ENCODE measurements at places on chromosomes 1 and 21.
A peak's percentile ranks its signal among the peaks of the same experiment; 100 is the strongest.

DNA sequence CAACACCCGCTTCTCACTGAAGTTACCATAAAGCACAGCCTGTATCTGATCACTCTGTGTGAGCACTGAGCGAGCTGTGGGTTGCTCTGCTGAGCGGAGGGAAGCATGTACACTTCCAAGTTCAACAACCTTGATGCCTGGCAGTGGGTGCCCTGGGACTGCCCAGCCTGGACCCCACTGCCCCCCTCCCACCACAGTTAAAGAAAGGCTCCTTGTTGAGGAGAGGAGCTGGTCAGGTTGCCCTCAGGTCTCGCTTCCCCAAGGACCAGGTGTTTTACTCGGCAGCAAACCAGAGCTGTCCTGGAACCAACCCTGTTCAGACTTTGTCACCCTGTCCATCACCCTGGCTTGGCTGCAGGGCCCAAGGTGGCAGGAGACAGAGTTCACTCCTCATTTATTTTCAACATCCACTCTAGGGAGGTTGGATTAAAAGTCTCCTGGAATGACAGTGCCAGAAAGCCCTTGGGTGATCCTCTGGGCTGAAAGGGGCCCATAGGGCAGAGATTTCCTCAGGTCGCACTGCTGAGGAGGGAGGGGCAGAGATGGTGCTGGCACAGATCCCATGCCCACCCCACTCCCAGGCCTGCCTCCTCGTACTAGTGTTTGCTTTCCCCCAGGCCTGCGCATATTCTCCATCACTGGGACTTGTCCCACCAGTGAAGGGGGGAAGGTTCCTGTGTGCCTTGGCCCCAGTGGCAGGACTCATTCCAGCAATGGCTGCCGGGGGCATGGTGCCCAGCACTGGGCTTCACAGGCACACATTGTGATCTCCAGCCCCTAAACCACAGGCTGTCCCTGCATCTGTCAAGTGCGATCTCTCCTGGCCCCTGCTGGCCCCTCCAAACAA is 101.7 kb downstream of the TRABD2B start:
- DNase-seq = no peak

DNA sequence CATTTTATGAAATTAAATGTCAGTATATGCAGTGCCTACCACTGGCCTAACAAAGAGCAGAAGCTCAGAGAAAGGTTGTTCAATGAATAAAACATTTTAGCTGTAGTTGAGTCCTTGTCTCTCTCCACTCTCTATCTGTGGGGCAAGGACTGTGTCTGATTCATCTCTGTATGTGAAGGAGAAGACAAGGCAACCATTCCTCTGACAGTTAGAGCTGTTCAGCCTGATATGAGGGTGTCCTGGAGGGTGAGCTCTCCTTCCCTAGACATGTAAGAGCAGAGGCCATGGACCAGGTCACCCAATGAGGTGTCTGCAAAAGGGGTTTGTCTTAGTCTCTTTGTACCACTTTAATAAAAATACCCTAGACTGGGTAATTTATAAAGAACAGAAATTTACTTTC is 4.5 kb upstream of the PDZK1IP1 start:
- no peak for DNase-seq

DNA sequence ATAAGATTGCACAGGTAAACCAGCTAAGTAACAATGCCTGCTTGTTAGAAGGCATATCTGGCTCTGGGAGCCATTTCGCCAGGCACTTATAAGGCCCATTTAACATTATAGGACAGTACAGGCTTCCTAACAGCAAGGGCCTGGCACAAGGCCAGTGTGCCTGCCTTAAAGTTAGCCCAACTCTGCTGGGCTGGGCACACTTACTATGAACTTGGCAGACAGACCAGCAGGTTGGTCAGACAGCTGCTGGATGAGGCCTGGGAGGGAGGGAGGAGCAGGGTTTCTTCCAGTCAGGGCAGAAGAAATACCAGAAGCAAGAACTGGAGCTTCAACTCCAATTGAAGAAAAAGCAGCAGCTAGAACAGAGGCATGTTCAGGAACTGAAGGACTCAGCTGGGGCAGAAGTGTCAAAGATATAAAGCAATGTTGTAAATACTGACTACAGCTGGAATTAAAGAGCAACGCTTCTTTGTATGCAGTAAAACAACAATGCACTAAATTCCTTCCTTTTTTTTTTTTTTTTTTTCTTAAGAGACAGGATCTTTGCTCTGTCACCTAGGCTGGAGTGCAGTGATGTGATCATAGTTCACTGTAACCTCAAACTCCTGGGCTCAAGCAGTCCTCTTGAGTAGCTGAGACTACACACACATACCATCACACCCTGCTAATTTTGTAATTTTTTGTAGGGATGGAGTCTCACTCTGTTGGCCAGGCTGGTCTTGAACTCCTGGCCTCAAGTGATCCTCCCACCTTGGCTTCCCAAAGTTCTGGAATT is 4.9 kb downstream of the CACHD1 start:
- DNase-seq = no peak

DNA sequence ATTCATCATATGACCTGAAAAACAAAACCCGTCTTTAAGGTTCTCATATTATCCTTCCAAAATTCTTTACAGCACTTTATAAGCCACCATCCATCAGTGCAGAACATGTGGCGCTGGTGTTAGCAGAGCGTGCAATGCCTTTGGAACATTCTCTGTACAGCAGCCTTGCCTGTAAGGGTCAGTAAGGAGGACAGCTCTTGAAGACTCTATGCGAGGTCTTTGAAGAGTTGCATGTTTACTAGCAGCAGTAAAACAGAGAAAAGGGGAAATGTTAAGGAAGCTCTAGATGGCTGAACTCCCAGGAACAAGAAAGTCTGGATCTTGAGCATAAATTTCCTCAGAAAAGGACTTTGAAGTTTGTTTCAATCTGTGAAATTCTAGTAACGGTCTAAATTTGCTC is 365.6 kb downstream of the DUSP10 start:
- DNase-seq = no peak

- no peak for DNase-seq
These were observed 49.9 kb downstream of the BACE2 start for GRCh38 chr21:41217671-41218385.

DNA sequence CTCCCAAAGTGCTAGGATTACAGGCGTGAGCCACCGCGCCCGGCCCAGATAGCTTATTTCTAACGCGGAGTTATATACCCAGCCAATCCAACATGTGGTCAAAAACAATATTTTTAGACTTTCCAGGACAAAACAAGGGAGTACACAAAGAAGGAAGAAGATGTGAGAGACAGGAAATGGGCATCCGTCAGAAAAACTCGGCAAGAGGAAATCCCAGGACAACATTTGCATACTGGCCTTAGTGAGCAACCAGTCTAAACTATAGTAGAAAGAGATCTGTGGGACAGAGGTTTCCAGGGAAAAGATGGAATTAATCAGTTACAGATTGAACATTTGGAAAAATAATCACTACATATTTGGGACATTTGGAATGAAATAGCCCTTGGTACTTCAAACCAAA is 11.4 kb downstream of the ARMH1 start:
- DNase-seq = no peak

- DNase-seq = no peak
These were observed 58.7 kb downstream of the NENF start for GRCh38 chr1:212491454-212491853.

DNA sequence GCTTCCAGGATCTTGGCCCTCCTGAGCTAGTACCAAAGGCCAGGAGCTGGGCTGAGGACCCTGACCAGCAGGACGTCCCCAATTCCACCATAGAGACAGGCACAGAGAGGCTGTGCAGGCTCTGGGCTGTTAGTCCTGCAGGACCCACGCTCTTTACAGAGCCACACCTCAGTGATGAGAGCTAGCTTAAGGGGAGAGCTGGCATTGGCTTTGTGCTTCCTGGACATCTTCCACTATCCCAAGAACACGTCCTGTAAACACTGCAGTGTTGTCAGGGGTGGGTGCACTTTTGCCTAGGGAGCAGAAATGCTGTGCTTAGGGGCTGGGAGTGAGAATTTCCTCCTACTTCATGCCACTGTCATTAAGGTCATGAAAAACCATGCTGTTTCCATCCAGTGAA is 91.7 kb upstream of the EDN2 start:
- DNase-seq = no peak

DNA sequence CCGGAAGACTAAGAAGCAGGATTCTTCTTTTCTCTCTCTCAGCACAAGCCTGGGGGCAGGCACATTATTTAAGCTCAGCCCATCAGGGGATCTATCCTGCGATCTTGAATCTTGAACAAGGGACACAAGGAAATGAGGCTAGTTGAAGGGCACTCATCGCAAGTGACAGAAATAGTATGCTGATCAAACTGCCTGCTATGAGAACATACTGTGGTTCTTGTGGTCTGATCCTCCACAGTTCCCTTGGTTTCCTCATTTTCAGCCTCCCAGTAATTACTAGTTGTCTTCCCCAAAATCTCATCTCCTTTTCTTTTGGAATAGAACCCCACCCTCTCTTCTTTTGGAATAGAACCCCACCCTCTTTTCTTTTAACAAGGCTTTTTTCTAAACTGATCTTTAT is 6.5 kb downstream of the ANKRD45 start:
- no peak for DNase-seq

DNA sequence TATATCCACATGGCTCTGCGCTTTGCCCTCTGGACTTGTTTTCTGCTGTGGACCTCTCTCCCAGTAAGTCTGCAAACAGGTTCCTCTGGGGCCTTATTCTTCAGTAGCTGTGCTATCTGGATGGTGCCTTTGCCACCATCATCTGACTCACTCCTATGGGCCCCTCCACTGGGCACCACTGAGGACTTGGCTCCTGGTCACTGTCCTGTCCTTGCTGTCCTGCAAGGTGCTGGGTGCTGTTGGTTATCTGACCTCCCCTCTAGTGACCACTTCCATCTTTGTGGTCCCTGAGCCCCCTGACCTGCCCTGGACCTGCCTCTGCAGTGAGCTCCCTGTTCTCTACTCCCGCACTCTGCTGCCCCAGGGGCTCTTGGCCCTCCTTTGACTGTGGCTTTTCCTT is 6.7 kb downstream of the CNIH3 start:
- DNase-seq = no peak

- peak; percentile 19 for DNase-seq
These were observed 7.8 kb downstream of the UBIAD1 start for GRCh38 chr1:11280719-11281376.

DNA sequence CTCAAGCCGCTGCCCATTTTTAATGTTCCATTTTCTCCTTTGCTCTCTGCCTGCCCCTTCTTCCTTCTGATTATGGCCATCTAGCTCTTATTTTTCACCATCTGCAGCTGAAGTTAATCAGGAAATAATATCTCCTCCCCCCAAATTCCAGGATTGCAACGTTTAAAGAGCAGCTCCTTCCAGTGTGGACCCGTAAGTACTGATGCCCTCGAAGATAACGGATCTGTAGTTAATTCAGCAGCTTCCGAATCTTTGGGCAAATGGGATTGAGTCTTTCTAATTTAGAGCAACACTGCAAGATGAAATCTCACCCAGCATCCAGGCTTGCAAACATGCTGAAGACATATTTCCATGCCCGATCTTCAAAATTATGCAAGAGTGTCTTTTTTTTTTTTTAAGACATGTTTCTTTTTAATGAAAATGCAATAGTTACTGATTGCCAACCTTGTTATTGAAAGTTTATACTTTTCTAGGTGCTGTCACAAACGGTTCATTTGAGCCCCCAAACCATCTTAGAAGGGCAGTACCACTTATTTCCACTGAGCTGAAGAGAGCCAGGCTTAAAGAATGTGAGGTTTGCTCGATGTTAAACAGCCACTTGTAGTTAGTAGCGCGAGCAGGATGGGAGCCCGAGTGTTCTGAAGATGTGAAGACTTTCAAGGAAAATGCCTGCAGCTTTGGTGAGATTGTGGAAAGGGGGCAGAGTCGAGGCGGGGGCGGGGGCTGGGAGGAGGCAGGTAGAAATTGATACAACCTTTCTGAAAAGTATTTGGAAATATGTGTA is 10.9 kb upstream of the RCAN3 start:
- DNase-seq = no peak

- no peak for DNase-seq
These were observed 90.5 kb downstream of the SPATA17 start for GRCh38 chr1:217721692-217722091.

DNA sequence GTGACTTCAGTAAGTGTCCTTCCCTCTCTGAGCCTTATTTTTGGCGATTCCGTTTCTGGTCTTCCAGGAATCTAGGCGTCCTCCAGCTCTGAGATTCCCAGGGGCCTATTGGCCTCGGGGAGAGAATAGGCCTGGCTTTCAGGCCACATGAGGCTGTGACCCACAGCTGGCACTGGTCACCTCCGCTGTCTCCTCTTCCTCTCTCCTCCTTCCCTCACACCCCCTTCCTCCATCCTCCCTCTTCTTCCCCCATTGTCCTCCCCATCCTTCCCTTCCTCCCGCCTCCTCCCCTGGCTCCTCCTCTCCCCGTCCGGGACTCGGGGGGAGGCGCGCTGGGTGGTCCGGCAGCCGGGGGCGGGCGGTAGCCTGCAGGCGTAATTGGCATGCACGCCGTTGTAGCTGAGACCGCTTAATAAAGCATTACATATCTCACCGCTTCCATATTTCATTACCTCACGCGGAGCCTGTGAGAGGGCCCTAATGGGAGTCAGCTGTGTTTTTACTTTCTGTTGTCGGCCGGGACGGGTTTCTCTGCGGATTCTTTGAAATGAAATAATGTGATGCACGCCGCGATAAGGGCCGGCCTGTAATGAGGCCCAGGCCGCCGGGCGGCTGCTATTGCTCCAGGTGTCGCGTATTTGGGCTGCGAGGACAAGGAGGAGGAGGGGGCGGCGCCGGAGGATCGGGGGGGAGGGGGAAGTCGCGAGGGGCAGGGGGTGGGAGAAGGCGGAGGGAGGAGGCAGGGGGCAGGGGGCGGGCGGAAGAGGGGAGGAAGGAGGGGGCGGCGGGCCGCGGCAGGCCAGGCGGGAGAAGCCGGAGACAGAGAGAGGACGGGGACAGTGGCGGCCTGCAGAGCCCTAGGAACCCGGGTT is 95.3 kb downstream of the FOXD2 start:
- DNase-seq = no peak

DNA sequence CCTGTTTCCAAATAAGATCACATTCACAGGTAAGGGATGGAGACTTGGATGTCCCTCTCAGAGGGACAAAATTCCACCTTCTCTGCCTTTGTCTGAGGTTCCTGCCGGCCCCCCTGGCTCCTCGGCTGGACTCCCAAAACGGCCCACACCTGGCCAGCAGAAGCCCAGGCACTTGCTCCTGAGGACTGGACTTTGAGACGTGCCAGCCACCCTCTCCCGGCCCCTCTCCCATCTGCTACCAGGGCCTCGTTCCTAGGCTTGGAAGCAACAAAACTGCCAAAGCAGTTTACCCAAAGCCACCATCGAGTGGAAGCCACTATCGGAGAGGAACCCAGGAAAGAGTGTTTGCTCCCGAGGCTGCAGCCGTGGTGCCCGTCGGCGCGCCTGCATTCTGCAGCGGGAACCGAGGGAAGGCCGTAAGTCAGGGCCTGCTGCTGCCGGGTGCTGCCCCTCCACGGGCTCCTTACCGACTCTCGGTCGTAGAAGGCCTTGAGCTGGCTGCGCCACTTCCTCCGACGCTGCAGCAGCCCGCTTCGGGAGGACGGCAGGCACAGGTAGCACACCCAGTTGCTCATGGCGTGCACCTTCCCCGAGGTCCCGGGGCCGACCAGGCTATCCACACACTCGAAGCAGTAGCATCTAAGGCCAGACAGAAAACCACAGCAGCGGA is 3.5 kb downstream of the DNMT3L start:
- no peak for DNase-seq
